ENCODE measurements at places on chromosomes 3 and 15.

GRCh38 chr3:128196647-128197046 lies 43.4 kb downstream of the EEFSEC start:
- DNase-seq: no peak

- no peak for DNase-seq
Measured at GRCh38 chr3:106380232-106380631, 511.4 kb upstream of the CBLB start.

DNA sequence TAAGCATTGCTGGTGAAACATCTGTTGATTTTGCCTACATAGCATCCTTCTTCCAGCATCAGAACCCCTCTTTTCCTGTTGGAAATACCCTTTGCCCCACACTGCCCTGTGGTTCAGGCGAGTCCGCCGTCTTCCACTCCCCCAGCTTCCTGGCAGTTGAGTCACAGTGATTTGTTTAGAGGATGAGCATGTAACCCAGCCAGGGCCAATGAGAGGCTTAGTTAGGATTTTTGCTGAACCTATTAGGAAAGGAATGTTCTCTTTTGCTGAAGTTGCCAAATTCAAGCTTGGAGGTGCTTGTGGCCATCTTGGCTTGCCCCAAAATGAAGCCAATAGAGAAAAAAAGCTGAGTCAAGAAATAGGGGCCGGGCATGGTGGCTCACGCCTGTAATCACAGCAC lies 19.0 kb upstream of the MEX3B start:
- no peak for DNase-seq

GRCh38 chr3:196235452-196236122 lies 19.3 kb downstream of the SLC51A start:
- DNase-seq: no peak

DNA sequence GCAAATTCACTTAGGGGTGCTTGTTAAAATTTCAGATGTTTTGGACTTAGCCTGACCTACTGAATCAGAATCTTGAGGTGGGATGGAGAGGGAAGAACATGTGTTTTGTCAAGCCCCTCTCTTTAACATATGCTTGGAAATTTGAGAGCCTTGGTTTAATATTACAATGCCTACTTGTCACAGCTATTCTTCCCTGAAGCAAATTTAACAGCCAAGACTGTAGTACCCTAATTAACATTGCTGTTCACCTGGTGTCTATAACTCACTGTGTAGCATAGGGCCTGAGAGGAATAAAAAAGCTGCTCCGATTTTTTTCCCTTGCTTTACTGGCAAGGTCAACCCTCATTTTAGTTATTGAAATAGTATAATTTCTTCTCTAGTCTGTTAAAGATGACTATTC lies 880.1 kb downstream of the CADM2 start:
- no peak for DNase-seq

DNA sequence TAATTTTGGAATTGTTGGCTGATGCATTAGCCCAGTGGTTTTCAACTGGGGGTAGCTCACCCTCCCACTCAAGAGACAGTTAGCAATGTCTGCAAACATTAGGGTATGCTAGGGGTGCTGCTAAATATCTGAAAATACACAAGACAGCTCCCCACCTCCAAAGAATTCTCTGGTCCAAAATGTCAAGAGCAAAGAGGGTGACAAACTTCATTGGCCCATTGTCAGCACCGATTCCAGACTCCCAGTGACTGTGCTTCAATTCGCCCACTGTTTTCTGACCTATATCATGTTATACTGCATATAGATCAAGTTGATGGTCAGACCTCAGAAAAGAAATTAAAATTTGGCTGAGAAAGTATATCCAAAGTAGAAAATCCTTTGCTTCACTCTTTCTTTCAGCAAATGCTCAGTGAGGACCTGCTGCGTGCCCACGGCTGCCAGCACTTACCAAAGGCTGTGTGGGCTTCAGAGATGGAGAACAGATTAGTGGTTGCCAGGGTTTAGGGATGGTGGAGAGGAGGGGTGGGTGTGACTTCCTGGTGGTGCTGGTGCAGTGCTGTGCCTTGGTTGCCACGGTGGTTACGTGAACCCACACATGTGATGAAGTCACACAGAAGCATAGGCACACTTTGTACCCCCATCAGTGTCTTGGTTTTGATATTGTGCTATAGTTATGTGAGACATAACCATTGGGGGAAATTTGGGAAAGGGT lies 204.0 kb downstream of the PLCL2 start:
- DNase-seq: peak; percentile 68

GRCh38 chr3:140334132-140334929 lies 343.5 kb upstream of the TRIM42 start:
- no peak for DNase-seq

- no peak for DNase-seq
Measured at GRCh38 chr15:61013146-61013545, 216.0 kb downstream of the RORA start.

DNA sequence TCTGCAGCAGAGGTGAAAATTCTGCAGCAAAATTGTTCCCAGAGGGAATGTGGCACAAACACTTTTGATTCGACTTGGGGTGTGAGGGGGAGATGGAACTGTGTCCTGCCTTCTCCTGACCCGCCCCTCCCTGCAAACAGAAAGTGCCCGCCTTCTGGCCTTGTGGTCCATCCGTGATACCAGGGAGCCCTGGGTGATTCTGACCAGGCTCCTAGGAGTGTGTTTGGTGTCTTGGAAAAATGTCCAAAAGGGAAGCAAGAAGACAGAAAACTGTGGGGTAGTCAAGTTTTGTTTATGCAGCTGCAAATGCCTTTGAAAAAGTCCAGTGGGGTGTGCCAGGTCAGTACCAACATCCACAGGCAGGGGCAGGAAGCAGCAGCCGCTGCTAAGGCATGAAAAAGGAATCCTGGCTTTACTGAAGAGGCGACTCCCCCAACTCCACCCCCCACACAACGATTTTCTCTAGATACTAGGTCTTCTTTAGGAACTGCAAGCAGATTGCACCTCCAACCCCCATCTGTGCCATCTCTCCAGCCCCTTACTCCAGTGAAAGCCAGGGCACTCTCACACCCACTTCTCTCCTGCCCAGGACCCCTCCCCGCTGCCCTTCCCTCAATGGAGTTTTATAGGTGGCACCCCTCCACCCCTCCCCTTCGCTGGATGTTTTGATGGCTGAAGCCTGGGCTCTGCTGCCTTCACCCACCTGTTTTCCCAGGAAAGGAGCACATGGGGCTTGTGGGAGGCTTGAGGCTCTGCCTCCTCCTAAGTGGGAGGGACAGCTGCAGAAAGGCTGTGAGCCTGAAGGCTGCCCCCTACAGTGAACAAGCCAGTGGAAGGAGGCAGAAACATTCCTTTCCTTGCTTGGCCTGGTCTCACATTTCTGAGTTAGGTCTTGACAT lies 82.4 kb upstream of the HERC1 start:
- no peak for DNase-seq

DNA sequence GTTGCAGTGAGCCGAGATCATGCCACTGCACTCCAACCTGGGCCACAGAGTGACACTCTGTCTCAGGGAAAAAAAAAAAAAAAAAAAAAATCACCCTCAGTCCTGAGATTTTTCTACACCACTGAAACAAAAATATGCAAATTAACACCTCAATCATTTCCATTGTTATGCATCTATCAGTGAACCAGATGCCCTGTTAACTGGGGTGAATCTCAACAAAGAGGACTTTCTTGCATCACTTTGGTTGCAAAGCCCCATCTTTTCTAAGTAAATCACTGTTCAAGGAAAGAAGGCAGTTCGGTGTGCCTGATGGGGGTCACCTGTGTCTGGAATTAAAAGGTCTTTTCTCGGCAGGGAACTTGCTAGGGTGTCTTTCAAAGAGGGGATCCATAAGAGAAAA lies 421.6 kb downstream of the EPHB1 start:
- no peak for DNase-seq

DNA sequence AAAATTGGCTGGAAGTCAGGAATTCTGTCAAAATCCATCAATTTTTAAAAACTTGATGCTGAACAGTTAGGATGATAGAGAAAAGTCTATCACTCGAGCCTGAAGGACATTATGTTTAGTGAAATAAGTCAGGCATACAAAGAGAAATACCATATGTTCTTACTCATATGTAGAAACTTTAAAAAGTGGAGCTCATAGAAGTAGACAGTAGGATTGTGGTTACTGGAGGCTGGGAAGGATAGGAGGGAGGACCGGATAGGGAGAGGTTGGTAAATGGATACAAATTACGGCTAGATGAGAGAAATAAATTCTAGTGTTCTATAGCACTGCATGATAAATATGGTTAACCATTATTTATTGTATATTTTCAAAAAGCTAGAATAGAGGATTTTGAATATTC lies 389.5 kb upstream of the RASGRP1 start:
- no peak for DNase-seq

- no peak for DNase-seq
Measured at GRCh38 chr3:13379201-13379830, 40.8 kb downstream of the NUP210 start.

All from activated effector memory CD4-positive, alpha-beta T cell treated with anti-CD3 and anti-CD28 coated beads, Interleukin-2, amount 50 U/mL, for 16 hours (primary cell).